ENCODE measurements at places on chromosomes 12 and 14.

GRCh38 chr12:39897315-39897714 lies 208.6 kb downstream of the SLC2A13 start:
- DNase-seq: no peak

GRCh38 chr14:68349900-68350629 lies 442.8 kb downstream of the ZFP36L1 start:
- DNase-seq: no peak

DNA sequence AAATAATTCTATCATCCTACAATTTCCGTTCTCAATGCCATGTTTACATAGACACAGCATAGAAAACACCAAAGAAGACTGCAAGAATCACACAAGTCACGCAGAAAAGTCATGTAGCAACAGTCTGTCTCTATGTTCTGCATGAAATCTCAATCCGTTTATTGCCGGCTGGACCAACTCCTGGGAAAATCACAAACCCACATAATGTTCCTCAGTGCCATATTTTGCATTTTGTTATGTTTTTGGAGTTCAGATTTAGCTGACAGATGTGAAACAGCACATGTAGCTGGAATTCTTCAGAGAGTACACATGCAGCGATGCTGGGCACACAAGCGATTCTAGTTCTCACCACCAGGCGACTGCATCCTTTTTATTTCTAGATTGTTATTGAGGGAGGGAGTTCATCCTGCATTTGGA lies 193.1 kb downstream of the APAF1 start:
- DNase-seq: no peak

- DNase-seq: no peak
Measured at GRCh38 chr12:10873378-10873777, 10.7 kb downstream of the PRH1 start.

DNA sequence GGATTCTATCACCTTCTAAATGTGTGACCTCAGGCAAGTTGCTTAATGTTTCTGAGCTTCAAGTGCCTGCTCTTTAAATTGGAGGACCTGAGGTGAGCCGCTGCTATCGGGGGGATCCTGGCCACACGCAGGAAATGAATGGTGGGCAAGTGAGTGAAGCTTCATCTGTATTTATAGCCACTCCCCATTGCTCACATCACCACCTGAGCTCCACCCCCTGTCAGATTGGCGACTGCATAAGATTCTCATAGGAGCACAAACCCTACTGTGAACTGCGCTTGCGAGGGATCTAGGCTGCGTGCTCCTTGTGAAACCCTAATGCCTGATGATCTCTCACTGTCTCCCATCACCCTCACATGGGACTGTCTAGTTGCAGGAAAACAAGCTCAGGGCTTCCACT lies 158.6 kb upstream of the CCND2 start:
- DNase-seq: no peak

DNA sequence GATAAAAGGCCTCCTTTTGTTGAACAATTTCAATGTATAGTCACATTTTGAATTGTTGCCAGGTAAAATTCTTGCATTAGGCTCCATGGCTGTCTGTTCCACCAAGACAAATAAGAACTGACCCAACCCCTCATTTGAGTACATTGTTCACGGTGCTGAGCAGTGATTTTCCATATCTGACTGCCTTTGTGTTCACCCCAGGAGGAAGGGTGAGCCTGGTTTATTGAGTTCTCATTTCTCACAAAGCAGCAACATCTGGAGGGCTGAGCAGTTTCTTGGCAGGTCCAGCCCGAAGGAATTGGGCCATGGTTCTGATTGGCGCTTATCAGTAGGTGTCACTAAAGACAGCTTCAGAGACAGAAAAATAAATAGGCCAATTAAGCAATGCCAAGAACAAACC lies 149.1 kb downstream of the BMP4 start:
- no peak for DNase-seq

- no peak for DNase-seq
Measured at GRCh38 chr12:110180591-110181005, 56.4 kb downstream of the IFT81 start.

GRCh38 chr14:99554184-99554583 lies 49.8 kb downstream of the CCDC85C start:
- no peak for DNase-seq

- DNase-seq: no peak
Measured at GRCh38 chr12:57632073-57632957, 686 bp downstream of the B4GALNT1 start.

- no peak for DNase-seq
Measured at GRCh38 chr12:106551410-106551809, 31.4 kb upstream of the RFX4 start.

DNA sequence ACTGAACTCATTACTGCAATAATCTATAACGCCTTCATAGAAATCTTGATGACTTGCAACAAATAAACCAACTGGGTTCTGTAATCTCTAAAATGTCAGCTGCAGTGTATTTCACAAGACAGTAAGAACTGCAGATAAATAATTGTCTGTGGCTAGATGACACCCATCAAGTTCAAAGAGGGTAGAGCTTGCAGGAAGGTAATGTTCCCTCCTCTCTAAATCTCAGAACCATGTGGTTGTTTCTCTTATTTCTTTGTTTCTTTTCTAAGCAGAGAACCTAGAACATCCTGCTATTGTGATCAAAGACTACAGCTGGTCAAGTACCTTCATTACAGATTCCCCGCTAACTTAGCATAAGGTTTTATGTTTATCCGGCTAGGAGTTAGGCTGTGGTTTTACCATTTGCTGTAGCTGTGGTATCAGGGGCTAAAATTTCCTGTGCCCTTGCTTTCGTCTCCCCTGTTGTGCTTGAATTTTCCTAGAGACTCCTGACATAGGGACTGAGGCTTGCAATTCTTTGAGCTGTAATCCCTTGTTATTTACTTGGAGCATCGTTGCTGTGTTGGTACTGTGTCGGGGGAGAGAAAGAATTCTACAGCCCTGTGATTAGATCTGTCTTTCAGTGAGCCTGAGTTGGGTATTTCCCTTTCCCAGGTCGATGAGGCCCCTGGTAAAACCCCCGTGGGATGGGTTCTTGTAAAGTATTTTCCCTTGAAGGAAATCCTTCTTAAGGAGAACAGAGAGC lies 253.1 kb upstream of the BTG1 start:
- DNase-seq: no peak

DNA sequence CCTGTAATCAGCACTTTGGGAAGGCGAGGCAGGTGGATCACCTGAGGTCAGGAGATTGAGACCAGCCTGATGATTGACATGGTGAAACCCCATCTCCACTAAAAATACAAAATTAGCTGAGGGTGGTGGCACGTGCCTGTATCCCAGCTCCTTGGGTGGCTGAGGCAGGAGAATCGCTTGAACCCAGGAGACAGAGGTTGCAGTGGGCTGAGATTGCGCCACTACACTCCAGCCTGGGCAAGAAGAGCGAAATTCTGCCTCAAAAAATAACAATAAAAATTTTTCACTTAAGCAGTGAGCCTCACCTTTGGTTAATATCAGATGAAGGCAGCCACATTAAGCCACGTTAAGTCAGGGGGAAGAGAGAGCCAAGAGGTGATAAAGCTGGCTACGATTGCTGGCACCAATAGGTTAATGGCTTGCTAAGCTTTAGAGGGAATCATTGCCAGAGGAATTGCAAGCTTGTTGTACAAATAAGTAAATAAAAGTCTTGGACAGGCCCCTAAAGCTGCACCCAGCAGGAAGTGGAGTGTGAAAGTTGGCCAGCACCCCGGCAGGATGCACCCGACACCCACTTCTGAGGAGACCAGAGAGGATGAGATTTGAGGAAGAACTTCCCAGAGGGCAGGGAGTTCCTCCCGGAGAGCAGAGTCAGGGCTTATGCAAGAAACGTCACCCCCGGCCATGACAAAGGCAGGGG lies 41.3 kb upstream of the TESC start:
- peak; percentile 29 for DNase-seq

GRCh38 chr12:55934773-55935172 lies 3.8 kb downstream of the DGKA start:
- DNase-seq: no peak

GRCh38 chr14:58808828-58809227 lies 171.1 kb downstream of the DACT1 start:
- no peak for DNase-seq

DNA sequence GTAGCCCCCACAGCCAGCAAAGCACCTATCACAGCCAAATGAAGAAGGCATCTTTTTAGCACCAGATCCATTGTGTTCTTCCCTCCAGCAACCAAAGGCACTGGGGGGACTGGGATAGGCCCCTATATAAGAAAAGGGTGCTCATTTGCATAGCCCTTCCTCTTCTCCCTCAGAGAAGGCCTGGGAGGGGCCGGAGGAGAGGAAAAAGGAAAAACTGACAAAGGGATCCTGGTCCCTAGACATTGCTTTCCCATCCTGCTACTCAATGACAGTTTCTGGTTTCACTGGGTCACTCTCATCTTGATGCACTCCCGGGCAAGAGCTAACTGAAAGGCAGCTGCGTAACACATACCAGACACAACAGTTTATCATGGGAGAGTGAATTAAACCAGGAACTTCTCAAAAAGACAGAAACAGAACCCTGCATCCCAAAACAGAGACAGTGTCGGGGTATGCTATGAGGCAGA lies at the start of gene PMEL:
PMEL (minus strand) TSS at position 102 of the 467 bp plus-strand sequence; CDS start at position 71, 31 bp downstream.
- DNase-seq: no peak

GRCh38 chr12:82504409-82504808 lies 146.1 kb downstream of the METTL25 start:
- no peak for DNase-seq

DNA sequence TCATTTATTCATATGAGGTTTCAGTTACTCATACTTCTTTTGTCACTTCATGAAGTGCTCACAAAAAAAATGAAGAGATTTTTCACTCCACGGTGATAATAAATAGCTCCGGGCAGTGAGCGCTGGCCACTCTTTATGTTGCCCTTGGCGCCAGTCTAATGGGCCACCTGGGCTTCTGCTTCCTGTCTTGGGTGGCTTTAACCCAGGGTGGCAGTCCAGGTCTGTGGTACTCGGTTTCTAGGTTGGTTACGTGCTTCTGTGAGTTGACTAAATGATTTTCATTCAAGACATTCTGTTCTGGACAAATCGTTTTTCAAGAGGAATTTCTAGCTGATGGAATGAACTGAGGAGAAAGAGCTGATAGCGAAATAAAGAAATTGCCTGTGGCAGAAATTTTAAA lies 34.6 kb upstream of the NID2 start:
- no peak for DNase-seq

- no peak for DNase-seq
Measured at GRCh38 chr12:79645235-79645630, 45.5 kb downstream of the PAWR start.

GRCh38 chr12:61896436-61896835 lies 363.8 kb upstream of the USP15 start:
- DNase-seq: no peak

Data from inflammatory macrophage treated with lipopolysaccharide for 1 hour (primary cell).